NCI-H226 (cell line): ENCODE measurements at places on chromosomes 3 and 15.

GRCh38 chr3:177141471-177141870 lies 55.8 kb downstream of the TBL1XR1 start:
- no peak for DNase-seq

DNA sequence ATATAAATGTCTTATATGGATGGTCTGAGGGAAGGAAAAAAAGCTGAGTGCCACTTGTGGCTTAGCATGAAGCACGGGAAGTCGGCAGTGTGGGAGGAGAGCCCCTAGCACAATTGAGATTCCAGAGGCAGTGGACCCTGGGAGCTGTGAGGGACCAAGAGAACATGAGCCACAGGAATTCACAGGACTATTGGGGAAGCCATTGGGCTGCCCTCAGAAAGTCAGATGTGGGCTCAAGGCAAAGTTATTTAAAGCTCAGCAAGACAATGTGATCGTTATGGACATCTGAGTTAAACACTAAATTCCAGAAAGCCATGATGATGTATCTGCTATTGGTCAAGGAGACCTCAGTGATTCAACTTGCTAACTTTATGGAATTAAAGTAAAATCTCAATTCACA lies 380.8 kb upstream of the IL12A start:
- no peak for DNase-seq

DNA sequence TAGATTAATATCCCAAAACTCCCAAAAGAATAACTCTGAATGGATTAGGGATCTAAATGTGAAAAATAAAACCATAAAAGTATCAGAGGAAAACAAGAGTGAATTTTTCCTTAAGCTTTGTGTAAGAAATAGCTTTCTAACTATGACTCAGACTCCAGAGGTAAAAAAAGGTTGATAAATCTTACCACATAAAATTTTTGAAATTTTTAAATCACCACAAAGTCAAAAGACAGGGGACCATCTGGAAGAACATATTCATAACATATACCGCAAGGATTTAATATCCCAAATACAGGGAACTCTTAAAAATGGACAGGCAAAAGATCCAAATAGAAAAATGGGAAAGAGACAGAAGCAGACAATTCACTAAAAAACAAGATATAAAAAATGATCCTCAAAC lies 145.0 kb downstream of the ARNT2 start:
- DNase-seq, result peak; percentile 81

- no peak for DNase-seq
Measured at GRCh38 chr3:179591313-179591712, 13.1 kb downstream of the MRPL47 start.

DNA sequence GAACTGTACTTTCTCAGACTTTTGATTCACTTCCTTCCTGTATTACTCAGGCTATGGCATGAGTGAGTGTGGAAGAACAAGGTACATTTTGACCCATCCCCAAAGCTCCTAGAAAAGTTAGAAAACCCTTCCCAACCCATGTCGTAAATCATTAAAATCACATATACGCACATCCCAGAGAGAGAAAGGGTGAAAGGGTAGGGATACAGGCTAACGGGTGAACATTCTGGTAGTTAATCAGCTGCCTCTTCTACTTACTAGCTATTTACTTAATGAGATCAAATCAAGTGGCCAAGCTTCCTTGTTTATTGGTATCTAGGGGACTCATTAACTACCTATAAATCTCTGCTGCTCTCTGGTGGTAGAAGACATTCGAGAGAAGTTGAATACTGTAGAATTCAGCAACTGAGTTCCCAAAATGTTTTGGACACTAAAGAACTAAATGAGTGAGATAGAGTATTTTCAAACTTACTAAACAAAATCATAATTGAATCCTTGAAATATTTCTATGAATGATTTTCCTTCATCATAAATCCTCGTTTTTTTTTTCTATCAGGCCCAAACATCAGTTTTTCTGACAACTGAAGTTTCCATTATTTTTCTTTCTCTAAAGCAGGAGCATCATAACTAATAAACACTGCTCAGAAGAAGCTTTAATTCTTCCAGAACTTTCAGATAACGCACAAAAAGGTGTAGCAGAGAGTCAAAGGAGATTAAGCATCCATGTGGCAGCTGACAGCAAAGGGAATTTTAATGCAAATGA lies 124.2 kb downstream of the IMPG2 start:
- DNase-seq, result peak; percentile 43

GRCh38 chr3:18743761-18744160 lies 318.6 kb upstream of the SATB1 start:
- DNase-seq, result no peak

GRCh38 chr3:147472846-147473245 lies 63.7 kb downstream of the ZIC1 start:
- no peak for DNase-seq

DNA sequence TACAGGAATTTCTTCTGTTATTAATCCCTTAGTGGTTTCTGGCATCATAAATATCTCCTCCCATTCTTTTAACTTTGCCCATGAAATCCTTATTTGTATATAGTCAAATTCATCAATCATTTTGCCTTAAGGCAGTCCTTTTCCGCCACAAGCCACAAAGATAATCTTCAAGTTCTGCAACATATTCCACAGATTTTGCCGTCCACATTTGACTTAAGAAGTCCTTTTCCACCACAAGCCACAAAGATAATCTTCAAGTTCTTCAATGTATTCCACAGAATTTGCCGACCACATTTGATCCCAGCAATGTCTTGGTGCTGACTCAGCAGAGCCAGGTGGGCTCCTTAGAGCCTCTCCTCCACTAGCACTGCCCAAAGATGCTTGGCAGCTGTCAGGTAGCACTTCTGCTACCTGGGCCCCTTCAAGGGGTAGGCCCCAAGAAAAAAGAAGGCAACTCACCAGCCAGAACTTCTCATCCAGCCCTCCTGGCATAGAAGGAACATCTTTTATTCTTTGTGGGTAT lies 35.0 kb downstream of the SEC22C start:
- no peak for DNase-seq
